ENCODE measurements at places on chromosomes 2 and 18. TPM values are rescaled to one million over a fixed set of nuclear protein-coding genes. Genes with fewer than 3 reads are reported as not detected.

GRCh38 chr18:8726963-8727705, 21.8 kb downstream of the MTCL1 start:
- no peak for DNase-seq

- no peak for DNase-seq
Observed at GRCh38 chr2:84902526-84902925, 2.9 kb upstream of the TMSB10 start.

- no peak for DNase-seq
Observed at GRCh38 chr2:224122542-224122941, 83.5 kb upstream of the SERPINE2 start.

- no peak for DNase-seq
Observed at GRCh38 chr2:227890495-227891079, 19.2 kb downstream of the DAW1 start.

DNA sequence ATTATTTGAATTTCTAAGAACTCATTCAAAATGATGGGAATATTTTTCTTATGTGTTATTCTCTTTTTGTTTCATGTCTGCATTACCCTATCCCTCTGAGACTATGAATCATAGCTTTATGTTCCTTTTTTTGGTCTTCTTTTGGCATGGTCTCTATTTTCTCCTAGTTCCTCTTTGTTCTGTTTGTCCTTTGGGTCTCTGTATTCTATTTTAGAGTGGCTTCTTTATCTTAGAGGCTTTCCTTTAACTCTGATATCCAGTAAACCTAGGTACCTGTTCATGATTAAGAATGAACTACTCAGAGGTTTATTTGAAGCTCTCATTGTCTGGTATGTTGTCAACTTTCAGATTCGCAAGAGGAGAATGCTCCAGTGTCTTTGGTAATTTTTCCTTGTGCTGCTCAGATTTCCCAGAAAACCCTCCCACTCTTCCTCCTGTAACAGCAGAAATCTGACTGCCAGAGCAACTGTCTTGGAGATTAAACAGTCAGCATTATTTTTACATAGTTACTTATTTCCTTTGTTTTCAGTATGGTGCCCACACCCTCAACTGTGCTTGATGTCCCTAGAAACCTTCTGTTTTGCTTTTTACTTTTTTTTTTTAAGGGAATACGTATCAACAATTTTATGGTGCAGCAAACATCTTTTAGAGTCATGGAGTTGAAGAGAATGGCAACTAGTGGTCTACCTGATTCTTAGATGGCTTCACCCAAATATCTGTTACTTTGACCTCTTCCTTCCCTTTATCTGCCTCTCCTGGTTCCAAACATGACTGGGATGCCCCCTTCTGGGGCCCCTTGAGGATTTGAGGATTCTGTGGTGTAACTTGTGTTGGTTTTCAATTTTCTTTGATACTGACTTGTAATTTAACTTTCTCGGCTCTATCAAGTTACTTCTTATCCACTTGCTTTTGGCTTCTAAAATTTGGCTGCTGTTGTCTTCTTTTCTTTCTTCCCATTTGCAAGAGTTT, 92.0 kb downstream of the DPP10 start:
- no peak for DNase-seq

- no peak for DNase-seq
Observed at GRCh38 chr18:79459946-79460480, 64.3 kb downstream of the NFATC1 start.

DNA sequence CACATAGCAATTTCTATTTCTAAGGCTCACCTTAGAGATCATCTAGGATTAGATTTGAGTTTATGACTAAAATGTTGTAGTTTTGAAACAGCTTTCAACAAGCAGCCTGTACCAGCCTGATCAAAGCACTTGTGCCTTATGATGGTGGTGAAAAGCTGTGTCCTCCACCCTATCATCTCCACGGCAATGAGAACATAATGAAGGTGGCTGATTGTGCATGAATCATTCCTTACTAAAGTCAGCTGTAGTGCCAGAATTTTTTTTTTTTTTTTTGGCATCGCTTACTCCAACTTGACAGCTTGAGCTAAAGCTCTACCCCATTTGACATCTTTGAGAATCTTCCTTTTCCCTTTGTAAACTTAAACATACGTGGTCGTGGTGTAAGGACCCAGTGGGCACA, 86.0 kb downstream of the DCC start:
- no peak for DNase-seq

DNA sequence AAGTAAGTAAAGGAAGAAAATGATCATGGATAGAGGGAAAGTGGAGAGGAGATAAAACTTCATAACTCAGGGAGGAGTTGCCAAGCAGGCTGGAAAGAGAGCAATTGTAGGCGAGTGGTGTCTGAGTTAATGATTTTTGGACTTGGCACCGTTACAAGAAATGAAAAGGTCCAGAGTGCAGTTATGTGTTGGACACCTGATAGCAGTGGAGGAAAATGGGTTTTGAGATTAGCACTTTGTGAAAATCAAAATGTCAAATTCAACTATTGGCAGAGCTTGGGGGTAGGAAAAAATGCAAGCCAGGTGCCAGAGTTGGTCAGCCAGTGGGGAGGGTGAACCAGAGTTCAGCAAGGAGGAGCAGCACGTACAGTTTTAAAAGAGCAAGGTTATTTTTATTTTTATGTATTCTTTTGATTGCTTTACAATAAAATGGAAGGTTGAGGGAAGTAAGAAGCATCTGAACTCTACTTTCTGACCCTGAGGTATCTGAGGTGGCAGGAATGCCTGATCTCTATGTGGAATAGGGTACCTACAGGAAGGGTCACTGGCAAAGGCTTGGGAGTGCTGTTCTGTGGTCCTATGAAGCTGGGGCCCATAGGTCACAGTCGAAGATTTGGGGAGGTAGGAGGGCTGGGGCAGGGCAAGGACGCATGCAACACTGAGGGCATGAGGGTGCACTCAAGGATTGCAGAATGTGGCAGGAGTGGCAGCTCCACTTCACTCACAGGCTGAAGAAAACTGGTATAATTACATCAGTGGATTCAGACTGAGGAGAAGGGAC, 127.5 kb downstream of the CD8B2 start:
- no peak for DNase-seq

GRCh38 chr2:64207573-64207972, 63.4 kb upstream of the PELI1 start:
- no peak for DNase-seq

GRCh38 chr2:11160731-11161455, 5.6 kb downstream of the SLC66A3 start:
- DNase-seq: no peak

DNA sequence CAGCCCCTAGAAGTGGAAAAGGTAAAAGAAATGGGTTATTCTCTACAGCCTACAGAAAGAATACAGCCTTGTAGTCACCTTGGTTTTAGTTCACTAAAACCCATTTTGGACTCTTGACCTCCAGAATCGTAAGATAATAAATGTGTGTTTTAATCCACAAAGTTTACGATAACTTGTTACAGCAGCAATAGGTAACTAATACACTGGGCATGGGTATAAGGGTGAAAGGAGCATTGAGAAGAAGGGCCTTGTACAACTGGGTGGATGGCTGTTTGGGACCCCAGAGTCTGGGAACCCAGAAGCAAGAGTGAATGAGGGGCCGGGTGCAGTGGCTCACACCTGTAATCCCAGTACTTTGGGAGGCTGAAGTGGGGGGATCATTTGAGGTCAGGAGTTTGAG, 2.2 kb upstream of the MFSD6 start:
- no peak for DNase-seq

DNA sequence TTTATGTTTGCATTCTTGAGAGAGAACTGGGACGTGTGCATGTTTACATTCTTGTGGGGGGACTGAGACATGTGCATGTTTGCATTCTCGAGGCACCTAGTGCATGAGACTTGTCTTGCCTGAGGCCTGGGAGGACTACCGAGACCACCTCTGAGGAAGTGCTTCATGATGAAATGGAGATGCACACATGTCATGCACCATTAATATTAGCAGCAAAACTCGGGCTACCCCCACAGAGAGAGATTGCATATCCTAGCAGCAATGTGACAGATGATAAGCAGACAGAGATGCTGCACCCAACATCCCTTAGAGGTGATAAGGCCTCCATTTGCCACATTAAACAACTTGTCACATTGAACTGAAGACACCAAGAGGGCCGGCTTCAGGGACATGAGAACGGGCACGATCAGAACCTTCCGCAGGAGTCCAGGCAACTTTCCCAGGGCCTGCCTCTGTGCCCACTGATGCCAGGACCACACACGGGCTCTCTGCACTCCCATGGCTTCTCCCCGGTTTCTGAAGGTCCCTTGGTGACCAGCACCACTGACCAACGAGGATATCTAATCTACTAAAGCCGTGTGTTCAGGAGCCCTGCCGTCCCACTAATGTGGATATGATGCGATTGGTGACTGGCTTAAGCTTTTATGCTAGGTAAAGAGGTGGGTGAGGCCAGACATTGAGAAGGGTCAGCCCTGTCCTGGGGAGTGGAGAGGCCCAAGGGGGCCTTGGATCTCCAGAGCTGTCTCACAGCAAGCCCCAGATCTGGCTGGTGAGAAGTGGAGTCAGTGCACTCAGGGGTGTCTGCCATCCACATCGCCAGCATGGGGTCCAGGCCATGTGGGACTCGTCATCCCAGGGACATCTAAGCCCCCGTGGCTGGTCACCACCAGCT, 208.3 kb downstream of the NDUFA10 start:
- DNase-seq: no peak

The ASB18 gene
- not detected for total RNA-seq

The CYP27C1 gene
- not detected for total RNA-seq

The LAMA1 gene
- 1.8 TPM for total RNA-seq

The ANKRD30B gene
- total RNA-seq: 2.5 TPM

The CSRNP3 gene
- 4.0 TPM for total RNA-seq

The REG3A gene
- not detected for total RNA-seq

The LRRC30 gene
- total RNA-seq: not detected

The GAREM2 gene
- 3.5 TPM for total RNA-seq

The CIB4 gene
- 0.46 TPM for total RNA-seq

The UPP2 gene
- not detected for total RNA-seq

The SNED1 gene
- 115 TPM for total RNA-seq

Data from prostate gland (tissue), 2 donors.